ENCODE measurements at places on chromosomes 3 and 15.

- H3K4me1 ChIP-seq: peaks cover 5% of the 10 kb centered on the region
- peak within 1 kb of the TSS; percentile 81 for H3K27ac ChIP-seq
- no peaks in the 10 kb centered on the region for H3K27me3 ChIP-seq
- DNase-seq: peak; percentile 73
- H3K4me3 ChIP-seq: peak within 1 kb of the TSS; percentile 63
These were observed at the start of gene ATP10A for GRCh38 chr15:25863111-25863967. TSS of gene ATP10A (minus strand) at chr15:25863327. CDS start at chr15:25863096, 231 bp downstream.

- H3K4me3 ChIP-seq: no peak overlapping the region
- H3K27me3 ChIP-seq: no peaks in the 10 kb centered on the region
- DNase-seq: no peak
- no peaks in the 10 kb centered on the region for H3K36me3 ChIP-seq
These were observed 311.8 kb downstream of the NTRK3 start for GRCh38 chr15:87944691-87945090.

DNA sequence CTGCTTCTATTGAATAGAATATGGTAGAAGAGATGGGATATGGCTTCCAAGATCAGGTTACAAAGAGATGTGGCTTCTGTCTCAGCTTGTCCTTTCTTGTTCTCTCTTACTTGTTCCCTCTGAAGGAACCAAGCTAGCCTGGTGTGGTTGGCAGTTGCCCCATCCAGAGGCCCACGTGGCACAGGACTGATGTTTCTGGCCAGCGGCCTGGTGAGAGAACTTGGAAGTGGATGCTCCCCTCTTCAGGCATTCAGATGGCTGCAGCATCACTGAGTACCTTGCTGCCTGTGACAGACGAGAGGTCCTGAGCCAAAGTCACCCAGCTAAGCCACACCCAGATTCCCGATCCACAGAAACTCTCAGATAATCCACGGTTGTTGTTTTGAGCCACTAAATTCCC lies 183.6 kb downstream of the NSMCE3 start:
- H3K27ac ChIP-seq: no peak overlapping the region
- H3K4me1 ChIP-seq: no peaks in the 10 kb centered on the region
- no peaks in the 10 kb centered on the region for H3K36me3 ChIP-seq
- DNase-seq: no peak

- H3K27me3 ChIP-seq: peaks cover 3% of the 10 kb centered on the region
- no peak for DNase-seq
- H3K4me1 ChIP-seq: no peaks in the 10 kb centered on the region
- no peaks in the 10 kb centered on the region for H3K36me3 ChIP-seq
These were observed 95.9 kb upstream of the PRR23E start for GRCh38 chr3:127097072-127097405.

DNA sequence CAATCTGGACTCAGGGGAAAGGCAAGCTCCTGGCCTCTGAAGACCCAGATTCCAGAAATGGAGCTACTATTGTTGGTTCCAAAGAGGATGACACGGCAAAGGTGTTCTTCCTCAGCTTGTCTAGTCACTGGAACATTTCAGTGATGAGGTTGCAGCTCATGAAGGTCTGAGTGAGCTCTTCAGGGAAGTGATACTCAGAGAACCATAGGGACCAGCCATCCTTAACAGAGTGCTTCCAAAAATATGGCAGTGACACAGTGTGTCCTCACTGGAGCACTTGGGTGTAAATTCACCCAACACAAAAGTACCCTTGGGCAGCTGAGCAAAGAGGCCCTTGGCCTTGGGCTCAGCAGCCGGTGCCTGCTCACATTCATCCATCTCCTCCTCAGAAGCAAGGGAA lies 46.3 kb downstream of the SPTSSB start:
- H3K36me3 ChIP-seq: no peaks in the 10 kb centered on the region
- H3K27me3 ChIP-seq: no peaks in the 10 kb centered on the region
- DNase-seq: no peak
- no peaks in the 10 kb centered on the region for H3K4me1 ChIP-seq

DNA sequence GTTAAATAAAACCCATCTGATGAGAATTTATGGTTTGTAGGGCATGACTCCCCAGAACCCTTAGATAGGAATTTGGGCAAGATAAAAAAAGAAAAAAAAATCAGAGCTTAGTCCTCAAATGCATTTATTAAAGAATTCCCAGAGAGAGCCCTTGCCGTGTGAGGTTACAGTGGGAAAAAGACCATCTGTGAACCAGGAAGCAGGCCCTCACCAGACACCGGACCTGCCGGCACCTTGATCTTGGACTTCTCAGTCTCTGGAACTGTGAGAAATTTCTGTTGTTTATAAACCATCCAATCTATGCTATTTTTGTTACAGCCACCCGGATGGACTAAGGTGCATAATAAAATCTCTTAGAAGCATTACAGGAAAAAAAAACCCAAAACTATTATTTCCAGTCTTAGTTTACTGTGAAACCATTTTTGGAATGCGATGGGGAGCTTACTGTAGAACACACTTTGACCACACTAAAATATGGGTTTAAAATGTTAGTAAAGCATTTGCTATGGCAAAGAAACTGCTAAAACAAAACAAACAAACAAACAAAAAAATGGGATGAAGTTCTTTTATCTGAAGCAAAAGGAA lies 72.2 kb downstream of the LEKR1 start:
- no peaks in the 10 kb centered on the region for H3K36me3 ChIP-seq
- no peak overlapping the region for H3K27ac ChIP-seq
- H3K27me3 ChIP-seq: no peaks in the 10 kb centered on the region

- H3K27ac ChIP-seq: no peak overlapping the region
- peaks cover 12% of the 10 kb centered on the region for H3K4me1 ChIP-seq
- H3K27me3 ChIP-seq: no peaks in the 10 kb centered on the region
- no peak for DNase-seq
These were observed 112.6 kb downstream of the FILIP1L start for GRCh38 chr3:100001526-100002270.
